Right kidney (tissue), 9 donors: ENCODE measurements at places on chromosomes 7 and 10.

DNA sequence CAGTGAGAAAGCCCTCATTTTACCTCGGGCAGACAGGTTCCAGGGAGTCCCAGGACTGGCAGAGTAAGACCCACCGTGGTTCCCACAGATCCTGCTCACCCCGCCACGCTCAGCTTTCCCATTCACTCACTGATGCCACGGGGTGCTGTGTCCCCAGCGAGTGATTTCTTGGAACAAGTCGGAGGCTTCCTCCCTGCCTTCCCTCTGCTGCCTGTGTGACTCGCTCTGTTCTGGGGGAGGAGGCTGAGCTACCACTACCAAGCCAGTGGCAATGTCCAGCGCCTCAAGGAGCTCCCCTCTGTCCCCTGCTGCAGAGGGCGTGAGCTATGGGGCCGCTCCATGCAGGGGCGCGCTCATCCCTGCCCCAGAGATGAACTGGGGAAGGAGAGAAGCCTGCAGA, 12.6 kb downstream of the IL15RA start:
- DNase-seq, result no peak

- peak; percentile 57 for DNase-seq
Measured at GRCh38 chr10:24360282-24361127, 151.6 kb downstream of the KIAA1217 start.

- no peak for DNase-seq
Measured at GRCh38 chr10:12727832-12728215, 273.7 kb downstream of the CCDC3 start.

GRCh38 chr10:113982769-113983168, 60.9 kb upstream of the ADRB1 start:
- DNase-seq, result no peak

DNA sequence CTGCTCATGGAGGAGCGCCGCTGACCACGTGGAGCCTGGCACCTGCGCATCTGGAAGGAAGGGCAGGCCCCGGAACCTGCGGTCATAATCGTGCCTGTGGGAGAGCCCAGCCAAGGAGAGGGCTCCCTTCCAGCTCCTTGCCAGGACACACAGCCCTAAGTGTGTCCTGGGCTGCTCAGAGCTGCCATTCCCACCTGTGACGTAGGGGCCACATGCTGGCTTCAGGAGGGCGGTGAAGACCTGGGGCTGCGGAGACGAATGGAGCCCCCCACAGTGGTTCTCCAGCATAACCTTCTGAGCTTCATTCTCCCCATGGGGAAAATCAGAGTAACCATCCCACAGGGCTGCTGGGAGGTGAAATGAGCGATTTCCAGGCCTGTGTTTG, 127.6 kb upstream of the CHST15 start:
- DNase-seq, result peak; percentile 26

- no peak for DNase-seq
Measured at GRCh38 chr7:116525298-116525912, 569 bp downstream of the CAV1 start.

- DNase-seq, result peak; percentile 26
Measured at GRCh38 chr7:16564909-16565426, 38.3 kb downstream of the LRRC72 start.

- DNase-seq, result no peak
Measured at GRCh38 chr10:12839941-12840611, 161.4 kb downstream of the CCDC3 start.

DNA sequence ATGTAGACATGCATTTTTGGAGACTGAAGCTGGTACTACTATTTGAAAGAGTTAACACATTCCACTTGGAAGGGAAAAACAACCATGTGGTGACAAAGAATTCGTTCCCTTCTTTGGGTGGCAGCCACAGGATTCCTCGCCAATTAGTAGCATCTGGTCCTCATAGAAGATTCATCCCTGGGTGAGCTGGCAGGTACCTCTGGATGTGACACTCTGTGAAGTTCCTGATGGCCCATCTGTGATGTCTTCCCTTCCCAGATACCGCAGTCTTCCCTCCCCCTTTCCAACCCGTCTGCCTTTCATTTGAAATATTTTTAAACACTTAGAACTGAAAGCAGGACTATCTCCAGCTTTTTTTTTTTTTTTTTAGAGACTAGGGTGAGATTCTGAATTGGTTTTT, 569.5 kb downstream of the TYW1 start:
- DNase-seq, result no peak

GRCh38 chr10:27504808-27505460, 830 bp downstream of the RAB18 start:
- no peak for DNase-seq

DNA sequence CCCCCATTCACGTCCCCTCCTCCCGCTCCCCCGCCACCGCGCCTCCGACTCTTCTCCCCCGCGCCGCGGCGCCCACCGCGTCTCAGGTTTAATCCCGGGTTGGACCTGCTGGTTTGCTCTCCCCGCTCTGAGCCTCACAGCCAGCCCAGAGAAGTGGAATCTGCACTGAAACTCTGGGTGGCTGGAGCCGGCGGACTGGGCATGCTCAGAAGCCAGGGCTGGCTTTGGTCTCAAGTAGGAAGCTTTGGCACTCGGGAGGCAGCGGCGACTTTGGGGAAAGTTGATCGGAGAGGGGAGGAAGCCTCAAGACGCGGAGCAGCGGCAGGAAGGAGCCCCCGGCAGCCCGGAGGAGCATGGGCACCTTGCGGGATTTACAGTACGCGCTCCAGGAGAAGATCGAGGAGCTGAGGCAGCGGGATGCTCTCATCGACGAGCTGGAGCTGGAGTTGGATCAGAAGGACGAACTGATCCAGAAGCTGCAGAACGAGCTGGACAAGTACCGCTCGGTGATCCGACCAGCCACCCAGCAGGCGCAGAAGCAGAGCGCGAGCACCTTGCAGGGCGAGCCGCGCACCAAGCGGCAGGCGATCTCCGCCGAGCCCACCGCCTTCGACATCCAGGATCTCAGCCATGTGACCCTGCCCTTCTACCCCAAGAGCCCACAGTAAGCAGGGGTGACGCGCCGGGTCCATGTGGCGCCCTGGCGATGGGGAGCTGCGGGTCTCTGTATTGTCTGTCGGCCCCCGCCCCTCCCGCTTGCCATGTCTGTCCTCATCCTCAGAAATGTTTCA, at the start of gene PRKG1:
PRKG1 (plus strand) TSS at position 250 of the 791 bp plus-strand sequence.
- peak; percentile 90 for DNase-seq

GRCh38 chr10:74011770-74012169, 13.9 kb downstream of the VCL start:
- no peak for DNase-seq

GRCh38 chr10:71216751-71217265, 4.4 kb downstream of the UNC5B start:
- DNase-seq, result no peak

- no peak for DNase-seq
Measured at GRCh38 chr10:49304137-49304536, 5.2 kb downstream of the C10orf71 start.

- no peak for DNase-seq
Measured at GRCh38 chr10:18684416-18684815, 25.2 kb downstream of the ARL5B start.
